BE2C (cell line): ENCODE measurements at places on chromosomes 4 and X.

DNA sequence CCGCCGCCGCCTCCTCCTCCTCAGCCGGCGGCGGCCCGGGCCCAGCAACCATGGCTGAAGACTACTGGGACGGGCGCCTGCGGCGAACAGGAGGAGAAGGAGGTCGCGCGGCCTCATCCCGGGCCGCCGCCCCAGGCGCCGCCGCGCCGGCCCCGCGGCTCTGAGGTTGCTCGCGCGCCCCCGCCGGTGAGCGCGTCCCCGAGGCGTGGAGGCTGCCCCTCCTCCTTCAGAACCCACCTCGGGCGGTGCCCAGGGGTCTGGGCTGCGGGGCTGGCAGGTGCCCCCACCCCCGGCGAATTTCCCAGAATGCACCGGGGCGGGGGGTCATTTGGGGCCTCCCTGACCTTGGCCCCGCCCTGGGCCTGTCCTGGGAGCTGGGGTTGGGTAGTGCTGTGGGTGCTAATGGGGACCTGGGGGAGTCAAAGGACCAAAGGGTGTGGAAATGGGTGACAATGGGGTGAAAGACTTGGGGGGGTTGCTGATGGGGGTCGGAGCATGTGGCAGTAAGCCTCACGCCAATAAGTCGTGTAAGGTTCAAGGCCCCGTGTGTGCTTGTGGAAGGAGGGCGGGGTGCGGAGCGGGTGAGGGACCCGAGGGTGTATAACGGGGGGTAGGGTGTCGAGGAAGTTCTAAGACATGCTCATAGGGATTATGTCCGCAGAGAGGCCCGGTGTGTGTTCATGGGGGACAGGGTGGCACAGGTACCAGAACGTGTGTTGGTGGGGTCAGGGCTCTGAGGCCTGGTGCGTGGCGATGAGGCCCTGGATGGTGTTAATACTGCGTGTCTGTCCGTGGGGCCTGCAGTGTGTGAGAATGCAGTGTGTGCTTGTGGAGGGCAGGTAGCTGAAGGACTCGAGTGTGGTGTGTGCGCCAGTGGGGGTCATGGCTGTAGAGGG, 687 bp downstream of the CDK16 start:
- DNase-seq: peak; percentile 58

- no peak for DNase-seq
These were observed 79.5 kb downstream of the CLNK start for GRCh38 chr4:10605031-10605430.

GRCh38 chrX:2430265-2430825, 70.4 kb downstream of the DHRSX start:
- DNase-seq: no peak

DNA sequence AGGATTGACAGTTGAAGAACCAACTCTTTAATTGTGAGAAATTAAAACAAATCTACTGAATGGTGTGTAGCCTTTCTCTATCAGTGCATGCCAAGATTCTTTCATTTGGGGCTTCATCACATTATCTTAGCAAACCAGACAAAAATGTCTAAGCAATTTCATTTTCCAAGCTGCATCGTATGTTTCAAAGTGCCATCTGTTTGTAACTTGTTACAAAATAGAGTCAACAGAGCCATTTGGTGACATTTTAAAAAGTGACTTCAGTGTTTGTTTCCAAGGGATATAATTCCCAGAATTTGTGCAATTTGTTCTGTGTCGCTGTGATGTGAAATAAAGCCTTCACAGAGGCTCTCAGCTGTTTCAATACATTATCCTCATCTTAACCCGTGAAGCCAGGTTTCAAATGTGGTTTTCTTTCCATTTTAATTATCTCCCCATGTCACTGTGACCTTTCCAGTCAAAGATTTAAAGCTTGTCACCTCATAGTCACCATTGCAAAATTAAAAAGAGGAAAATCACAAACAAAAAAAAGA, 46.0 kb upstream of the C1QTNF7 start:
- no peak for DNase-seq

DNA sequence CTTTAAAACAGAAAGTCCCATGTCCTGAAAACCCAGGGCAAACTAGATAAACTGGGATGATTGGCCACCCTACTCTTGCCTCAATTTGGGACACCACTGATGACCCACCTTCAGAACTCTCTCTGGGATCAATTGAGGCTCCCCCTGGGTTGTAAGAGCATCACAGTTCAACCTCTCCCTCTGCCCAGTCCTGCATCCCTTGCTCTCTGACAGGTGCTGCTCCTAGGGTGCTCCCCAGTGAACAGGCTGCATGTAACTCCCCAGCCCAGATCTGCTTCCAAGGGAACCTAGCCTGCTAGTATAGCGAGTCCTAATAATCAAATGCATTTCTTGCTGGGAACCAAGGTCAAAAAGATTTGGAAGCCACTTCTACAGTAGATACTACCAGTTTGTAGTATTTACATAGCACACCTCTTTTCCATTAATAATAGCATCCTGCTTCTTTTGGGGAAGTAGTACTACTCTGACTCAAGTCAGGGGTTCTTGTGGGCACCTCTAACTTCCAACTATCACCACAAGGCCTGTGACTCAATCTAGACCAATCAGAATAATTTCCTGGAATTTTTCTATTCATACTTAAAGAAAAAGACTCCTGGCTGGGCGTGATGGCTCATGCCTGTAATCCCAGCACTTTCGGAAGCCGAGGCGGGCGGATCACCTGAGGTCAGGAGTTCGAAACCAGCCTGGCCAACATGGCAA, 42.1 kb upstream of the SPINK2 start:
- no peak for DNase-seq

DNA sequence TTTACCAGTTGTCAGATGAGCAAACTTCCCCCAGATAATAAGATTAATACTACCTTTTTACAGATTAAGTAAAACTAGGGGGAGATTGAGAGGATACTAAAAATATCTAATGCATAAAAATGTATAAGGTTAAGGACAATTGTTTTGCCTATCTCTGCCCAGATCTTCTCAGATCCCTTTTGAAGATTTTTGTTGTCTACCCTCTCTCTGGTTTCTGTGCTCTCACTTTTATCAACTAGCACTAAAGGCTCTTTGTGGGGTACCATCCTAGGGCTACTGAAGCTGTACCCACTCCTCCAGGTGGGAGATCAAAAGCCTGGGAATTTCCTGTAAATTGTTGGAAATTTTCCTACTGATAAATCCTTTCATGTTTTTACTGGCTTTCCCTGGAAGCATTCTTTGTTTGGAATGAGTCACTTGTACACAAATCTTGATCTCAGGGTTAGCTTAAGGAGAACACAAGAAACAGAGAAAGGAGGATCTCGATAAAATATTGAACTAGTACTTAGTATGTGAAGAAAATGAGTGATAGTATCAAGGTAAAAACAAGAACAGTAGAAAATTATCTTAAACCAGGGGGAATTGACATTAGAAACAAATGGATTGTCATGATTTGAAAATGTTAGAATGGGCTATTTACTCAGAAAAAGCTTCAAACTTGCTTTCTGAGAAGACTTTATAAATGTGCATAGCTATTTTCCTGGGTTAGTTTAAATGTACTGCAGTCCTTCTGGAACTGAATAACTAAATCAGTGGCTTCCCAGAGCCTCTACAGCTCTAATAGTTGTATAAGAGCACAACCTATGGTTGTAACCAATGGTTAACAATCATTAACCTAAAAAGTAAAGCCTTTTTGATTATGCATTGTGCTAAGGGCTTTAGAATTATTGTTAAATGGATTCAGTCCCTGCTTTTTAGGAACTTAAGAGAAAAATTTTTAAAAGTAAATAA, 679.9 kb upstream of the MAGEB2 start:
- DNase-seq: no peak

DNA sequence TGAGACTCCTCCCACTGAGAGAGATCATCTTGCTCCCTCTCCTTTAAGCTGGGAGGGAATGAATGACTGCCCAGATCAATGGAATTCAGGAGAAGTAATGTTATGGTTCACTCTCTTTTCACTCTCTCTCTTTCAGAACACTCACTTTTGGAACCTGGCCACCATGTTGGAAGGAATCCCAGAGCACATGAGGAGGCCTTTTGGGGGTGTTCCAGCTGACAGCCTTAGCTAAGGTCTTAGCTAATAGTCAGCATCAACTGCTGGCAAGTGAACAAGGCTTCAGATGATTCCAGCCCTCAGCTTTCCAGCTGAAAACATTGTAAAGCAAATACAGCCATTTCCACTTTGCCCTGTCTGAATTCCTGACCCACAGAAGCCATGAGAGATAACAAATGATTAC, 124.0 kb upstream of the CLNK start:
- DNase-seq: no peak

DNA sequence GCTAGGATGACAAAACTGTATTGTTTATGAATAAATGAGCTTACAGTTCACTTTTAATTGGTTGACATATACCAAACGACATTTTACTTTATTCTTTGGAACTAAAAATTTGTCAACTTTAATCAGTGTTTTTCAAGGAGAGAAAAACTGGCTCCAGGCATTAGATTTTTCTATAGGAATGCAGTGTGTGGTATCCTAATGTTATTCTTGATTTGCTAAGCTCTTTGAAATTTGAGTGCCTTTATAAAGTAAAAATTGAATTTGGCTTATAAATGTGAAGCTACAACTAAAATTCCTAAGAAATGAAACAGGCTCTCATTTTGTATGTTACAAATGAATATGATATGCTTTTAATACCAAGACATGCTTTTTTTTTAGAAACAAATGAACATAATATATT, 442.2 kb upstream of the TRAM1L1 start:
- DNase-seq: no peak

- peak; percentile 60 for DNase-seq
These were observed 1.4 kb downstream of the NKX6-1 start for GRCh38 chr4:84497504-84498202.

GRCh38 chrX:46169808-46170207, 375.4 kb downstream of the ZNF674 start:
- no peak for DNase-seq

GRCh38 chr4:140799686-140800225, 43.6 kb upstream of the TBC1D9 start:
- no peak for DNase-seq

DNA sequence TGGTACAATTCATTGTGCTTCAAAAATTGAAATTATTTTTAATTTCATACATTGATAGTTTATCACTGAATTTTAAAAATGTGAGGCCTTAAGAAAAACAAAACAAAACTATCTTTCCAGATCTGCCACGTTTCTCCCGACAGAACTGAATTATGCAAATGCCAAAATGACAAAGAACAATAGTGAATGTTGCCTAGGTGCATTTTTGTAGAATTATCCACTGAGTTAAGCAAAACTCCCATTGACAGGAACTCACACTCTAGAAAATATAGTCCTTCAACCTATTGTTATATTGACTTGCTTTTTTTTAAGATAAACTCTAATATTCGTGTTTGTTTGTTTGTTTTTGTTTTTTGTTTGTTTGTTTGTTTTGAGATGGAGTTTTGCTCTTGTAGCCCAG, 6.5 kb downstream of the PCGF3 start:
- DNase-seq: no peak

DNA sequence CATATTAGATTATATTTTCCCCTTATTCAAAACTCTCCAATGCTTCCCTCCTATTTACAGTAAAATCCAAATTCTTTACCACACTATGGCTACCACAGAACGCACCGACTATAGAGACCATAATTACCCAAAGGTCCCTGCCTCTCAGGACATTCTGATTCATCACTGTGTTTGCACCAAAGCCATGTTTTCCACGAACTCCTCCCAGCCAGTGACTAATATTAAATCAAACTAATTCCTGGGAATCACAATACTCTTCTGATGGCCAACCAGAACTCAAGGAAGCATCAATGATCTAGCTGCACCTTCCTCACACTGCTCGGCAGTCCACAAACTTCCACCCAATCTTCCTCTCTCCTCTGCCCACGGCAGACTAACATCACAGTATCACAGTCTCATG, 24.2 kb upstream of the EDNRA start:
- DNase-seq: no peak

- DNase-seq: no peak
These were observed 15.2 kb downstream of the PRKG2 start for GRCh38 chr4:81199831-81200230.

GRCh38 chrX:138742217-138742616, 30.7 kb upstream of the FGF13 start:
- no peak for DNase-seq

GRCh38 chrX:107699616-107700015, 71.3 kb downstream of the PRPS1 start:
- DNase-seq: no peak

- DNase-seq: peak; percentile 8
These were observed 7.8 kb downstream of the SERTM2 start for GRCh38 chrX:111519215-111519614.

DNA sequence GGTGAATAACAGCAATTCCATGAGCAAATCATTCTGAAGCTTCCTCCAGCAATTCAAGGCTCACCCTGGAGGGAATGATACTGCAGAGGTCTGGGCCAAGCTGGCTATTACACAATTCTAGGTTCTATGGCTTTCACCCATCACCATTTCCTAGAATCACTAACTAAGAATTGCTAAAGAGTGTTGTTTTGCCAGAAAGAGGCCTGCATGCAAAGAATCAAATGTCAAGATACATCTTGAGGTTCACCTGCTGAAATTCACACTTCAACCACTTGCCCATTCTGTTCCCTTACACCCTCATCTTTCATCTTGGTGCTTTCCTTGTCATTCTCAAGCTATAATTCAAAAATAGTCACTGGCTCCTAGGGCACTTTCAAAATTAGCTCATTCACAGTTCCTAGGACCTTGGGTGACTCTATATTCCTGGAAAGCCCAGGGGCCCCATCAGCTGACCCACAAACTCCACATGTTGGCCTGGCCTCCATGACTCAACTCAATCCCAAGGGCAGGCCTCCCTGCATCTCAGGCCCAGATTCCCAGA, 7.0 kb downstream of the APBB2 start:
- DNase-seq: no peak

- DNase-seq: peak; percentile 25
These were observed 57.2 kb upstream of the BEX4 start for GRCh38 chrX:103157496-103158316.

GRCh38 chrX:14920196-14920595, 47.0 kb downstream of the MOSPD2 start:
- DNase-seq: no peak

DNA sequence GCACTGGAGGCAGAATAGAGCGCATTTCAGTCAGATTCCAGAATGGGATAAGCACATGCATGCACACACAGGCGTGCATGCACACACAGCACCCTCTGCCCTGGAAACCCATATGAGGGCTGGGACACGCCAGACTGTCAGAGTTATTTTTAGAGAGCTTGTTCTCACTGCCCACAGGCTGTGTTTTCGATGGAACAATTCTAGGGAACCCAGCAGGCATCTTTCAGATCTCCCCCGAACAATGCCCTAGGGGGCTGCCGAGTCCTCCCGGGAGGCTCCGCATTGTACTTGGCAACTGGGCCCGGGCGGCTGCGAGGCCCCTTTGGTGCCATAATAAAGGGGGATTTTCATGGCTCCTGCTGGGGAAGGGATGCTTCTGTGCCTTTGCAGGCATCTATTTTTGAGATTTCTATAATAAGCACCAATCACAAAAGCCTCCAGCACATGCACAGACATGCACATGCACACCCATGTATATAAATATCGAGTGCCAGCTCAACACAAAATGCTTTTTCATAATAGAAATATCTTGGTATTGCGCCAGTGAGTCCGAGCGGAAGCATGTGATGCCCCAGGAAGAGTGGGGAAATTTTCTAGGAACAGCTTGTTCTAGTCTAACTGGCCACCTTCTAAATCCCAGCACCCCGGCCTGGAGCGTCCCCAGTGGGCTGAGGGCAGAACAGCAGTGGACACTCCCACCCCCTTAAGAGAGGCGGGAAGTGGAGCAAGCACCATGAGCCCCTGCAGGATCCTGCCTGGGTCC, 88.5 kb downstream of the PHKA2 start:
- DNase-seq: no peak

- DNase-seq: no peak
These were observed 402.6 kb downstream of the INPP4B start for GRCh38 chr4:142443469-142443868.
